Right atrium auricular region (tissue), 2 donors: ENCODE measurements at places on chromosomes 4 and X. TPM values are rescaled to one million over a fixed set of nuclear protein-coding genes. Genes with fewer than 3 reads are reported as not detected.
A peak's percentile ranks its signal among the peaks of the same experiment; 100 is the strongest.

Gene ADRA2C
- 3.1 TPM for total RNA-seq

Gene DIPK2B
- 14.4 TPM for total RNA-seq

Gene TLR1
- 8.9 TPM for total RNA-seq

Gene TEX13B
- not detected for total RNA-seq

Gene LETM1
- total RNA-seq = 34.5 TPM

Gene PABPC5
- total RNA-seq = 1.6 TPM

- H3K27ac ChIP-seq = no peak overlapping the region
- H3K4me1 ChIP-seq = no peaks in the 10 kb centered on the region
- no peaks in the 10 kb centered on the region for H3K27me3 ChIP-seq
- DNase-seq = no peak
Measured at GRCh38 chr4:165133150-165133549, 20.5 kb upstream of the TMEM192 start.

DNA sequence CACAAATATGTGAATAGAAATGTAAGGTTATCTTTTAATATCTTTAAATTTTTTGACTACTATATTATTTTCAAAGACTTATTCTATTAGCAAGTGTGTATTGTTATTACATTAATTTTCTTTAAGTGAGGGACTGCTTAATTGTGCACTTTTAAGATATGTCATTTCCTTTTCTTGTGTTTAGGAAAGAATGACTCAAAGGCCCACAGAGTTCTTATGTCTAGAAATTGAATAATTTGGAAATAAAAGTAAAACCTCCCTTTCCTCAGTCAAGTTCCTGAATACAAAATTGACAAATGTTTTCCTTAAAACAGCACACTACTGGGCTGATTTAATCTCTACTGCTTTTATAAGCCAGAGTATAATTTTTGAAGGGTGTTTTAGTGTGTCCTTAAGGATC is 169.7 kb downstream of the TMEM47 start:
- no peak overlapping the region for H3K27ac ChIP-seq
- H3K4me1 ChIP-seq = no peaks in the 10 kb centered on the region
- no peak overlapping the region for H3K4me3 ChIP-seq
- no peak for DNase-seq
- no peaks in the 10 kb centered on the region for H3K36me3 ChIP-seq

DNA sequence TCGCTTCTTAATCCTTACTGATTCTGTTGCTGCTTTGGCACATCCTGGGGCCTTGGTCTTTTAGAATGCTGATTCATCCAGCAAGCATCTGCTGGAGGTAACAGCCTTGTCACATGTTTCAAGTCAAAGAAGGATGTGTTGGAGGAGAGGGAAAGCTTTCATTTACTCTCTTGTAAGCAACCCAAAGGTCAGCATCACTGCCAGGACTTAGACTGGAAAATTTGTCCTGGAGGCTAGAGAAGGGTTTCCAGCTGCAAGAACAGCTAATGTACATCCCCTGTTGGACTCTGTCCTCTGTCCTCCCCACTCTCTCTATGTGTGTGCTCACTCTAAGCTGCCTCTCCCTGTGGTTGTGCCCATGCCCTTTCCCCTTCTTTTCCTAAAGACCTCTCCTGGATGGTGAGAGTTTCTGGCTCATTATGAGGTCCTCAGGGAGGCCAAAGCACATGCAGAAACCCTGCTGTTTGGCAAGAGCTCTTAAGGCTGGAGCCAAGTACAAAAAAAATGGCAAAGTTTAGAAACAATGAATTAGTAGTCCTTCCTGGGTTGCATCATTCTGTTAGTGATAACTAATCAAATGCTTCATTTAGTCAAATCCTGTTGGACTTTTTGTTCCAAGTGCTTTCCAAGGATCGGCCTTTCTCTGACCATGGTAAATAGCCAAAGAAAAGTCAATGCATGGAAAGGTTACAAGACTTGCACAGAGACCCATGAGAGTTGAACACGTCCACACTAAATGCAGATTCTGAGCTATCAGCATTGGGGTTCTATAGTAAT is 13.4 kb upstream of the SRPX start:
- no peaks in the 10 kb centered on the region for H3K27me3 ChIP-seq
- peak overlapping the region; percentile 40 for H3K27ac ChIP-seq
- no peak overlapping the region for H3K4me3 ChIP-seq
- DNase-seq = no peak
- no peaks in the 10 kb centered on the region for H3K4me1 ChIP-seq

- DNase-seq = no peak
- H3K36me3 ChIP-seq = no peaks in the 10 kb centered on the region
- H3K27me3 ChIP-seq = no peaks in the 10 kb centered on the region
- H3K4me1 ChIP-seq = peaks cover 26% of the 10 kb centered on the region
- no peak overlapping the region for H3K4me3 ChIP-seq
Measured at GRCh38 chr4:7983296-7983695, 43.6 kb upstream of the AFAP1 start.

DNA sequence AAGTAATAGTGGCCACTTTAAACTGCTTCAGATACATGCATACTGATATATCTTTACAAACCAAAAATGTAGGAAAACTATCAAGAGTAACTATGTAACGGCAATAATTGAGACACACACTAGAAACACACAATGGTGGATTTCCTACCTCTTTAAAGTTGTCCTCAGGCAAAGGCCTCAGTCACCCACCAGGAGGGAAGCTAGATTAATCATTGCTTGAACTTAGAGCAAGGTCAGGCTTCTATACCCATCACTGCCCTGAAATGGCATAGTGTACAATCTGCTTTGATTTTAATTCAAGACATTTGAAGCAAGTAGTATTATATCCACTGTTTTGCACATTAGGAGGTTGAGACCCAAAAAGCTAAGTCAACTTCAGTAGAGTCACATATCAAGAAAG is 110.9 kb downstream of the AREG start:
- no peak overlapping the region for H3K4me3 ChIP-seq
- DNase-seq = no peak
- no peak overlapping the region for H3K27ac ChIP-seq
- no peaks in the 10 kb centered on the region for H3K4me1 ChIP-seq

GRCh38 chrX:71454222-71454621 is 78.7 kb upstream of the OGT start:
- H3K4me3 ChIP-seq = no peak overlapping the region
- H3K4me1 ChIP-seq = no peaks in the 10 kb centered on the region

DNA sequence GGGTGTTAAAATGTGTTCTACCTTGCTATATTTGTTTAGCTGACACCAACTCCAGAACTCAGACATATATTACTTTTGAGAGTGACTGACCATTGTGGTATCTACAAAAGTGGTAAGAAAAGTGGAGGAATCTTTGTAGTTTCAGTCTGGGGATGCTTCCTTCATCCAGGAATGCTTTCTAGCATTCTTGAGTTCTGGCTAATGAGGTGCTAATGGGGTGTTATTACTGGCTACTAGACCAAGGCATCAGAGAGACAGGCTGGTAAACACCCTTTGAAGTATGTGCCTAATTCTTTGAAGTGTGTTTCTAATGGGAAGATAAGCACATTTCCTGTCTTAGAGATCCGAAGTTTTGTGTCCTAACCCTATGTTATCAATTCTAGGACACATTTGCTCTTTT is 310.4 kb downstream of the SPRY1 start:
- DNase-seq = no peak
- no peak overlapping the region for H3K27ac ChIP-seq
